Thoracic aorta (tissue), 2 donors: ENCODE measurements at places on chromosomes 4 and X. TPM values are rescaled to one million over a fixed set of nuclear protein-coding genes. Genes with fewer than 3 reads are reported as not detected.

The MXRA5 gene
- 2.3 TPM for total RNA-seq

The PPEF1 gene
- not detected for total RNA-seq

GRCh38 chrX:94936722-94937121 is 1262.7 kb downstream of the FAM133A start:
- DNase-seq = no peak

DNA sequence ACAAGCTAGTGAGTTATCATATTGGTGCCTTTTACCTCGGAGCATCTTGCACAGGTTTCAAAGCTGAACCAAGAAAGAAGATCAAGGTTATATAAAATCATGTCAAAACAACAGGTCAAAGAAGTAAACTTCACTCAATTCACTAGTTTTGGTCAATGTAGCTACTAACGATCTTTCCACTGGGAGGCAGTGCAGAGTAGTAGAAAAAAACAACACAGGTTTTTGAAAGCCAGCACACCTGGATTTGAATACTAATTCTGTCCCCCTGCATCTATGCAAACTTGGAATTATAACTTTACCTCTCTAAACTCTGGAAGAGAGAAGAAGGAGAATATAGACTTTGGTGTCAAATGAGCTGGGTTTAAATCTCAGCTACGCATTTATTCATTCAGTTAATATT is 266.1 kb downstream of the GRIA3 start:
- no peak for DNase-seq

GRCh38 chrX:5780821-5781220 is 447.8 kb downstream of the NLGN4X start:
- no peak for DNase-seq

The SPIN4 gene
- 12.6 TPM for total RNA-seq

The STIM2 gene
- 14.3 TPM for total RNA-seq

The BEND2 gene
- total RNA-seq = not detected

DNA sequence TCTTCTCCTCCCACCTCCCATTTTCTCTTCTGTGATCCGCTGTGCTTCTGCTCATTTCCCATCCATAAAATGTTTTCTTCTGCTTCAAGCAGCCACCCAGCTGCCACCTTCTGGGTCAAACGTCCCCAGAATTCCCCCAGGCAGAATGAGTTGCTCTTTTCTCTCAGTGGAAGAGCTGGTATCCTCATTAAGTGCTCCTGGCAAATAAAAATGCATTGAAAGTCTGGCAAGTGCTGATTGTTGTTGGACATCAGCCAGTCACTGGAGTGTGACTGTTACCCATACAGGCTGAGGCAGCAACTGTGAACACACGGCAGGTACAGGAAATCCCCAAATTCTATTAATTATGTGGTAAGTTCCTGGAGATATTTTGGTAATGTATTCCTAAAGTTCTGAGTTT is 52.6 kb downstream of the LIMCH1 start:
- no peak for DNase-seq

- DNase-seq = no peak
Measured at GRCh38 chr4:155220025-155220424, 11.6 kb downstream of the NPY2R start.

The FOXR2 gene
- total RNA-seq = not detected

DNA sequence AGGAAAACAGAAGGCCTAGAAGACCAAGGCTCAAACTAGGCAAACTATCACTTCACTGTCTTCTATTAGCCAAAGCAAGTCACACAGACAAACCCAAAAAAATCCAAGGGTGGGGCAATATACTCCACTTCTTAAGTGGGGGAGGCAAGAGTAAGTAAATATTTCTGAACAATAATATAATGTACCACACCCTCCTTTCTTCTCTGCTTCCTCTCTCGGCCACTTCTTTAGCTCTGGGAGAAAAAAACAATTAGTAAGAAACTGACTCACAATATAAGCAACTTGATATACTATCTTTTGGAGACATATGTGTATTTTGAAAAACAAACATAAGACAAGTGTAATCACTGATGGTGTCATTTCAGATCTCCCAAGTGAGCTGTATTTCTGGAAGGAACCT is 14.8 kb downstream of the DCAF8L1 start:
- no peak for DNase-seq

- no peak for DNase-seq
Measured at GRCh38 chrX:48456628-48457331, 13.3 kb downstream of the SLC38A5 start.

The PRSS12 gene
- 0.14 TPM for total RNA-seq

GRCh38 chr4:81412946-81413495 is 58.7 kb downstream of the RASGEF1B start:
- DNase-seq = no peak

DNA sequence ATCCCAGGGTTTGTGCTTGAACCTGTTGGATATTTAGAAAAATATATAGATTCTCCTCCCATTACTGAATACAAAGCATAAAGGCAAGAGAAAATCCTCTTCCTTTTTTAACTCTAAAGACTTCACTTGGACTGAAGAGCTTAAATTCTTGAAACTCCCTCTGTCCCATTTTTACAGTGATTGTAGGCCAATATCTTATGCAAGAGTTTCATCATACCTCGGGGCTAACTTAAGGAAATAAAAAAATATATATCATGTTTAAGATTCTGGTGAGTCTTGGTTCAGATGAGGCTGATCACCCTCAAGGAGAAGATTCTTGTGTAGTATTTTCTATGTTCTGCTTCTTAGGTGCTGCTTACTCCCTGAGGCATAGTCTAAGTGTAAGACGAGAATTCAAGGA is 1449.6 kb downstream of the C4orf33 start:
- no peak for DNase-seq

GRCh38 chrX:133437356-133437755 is 22.1 kb upstream of the GPC4 start:
- no peak for DNase-seq

The PRKG2 gene
- total RNA-seq = not detected

DNA sequence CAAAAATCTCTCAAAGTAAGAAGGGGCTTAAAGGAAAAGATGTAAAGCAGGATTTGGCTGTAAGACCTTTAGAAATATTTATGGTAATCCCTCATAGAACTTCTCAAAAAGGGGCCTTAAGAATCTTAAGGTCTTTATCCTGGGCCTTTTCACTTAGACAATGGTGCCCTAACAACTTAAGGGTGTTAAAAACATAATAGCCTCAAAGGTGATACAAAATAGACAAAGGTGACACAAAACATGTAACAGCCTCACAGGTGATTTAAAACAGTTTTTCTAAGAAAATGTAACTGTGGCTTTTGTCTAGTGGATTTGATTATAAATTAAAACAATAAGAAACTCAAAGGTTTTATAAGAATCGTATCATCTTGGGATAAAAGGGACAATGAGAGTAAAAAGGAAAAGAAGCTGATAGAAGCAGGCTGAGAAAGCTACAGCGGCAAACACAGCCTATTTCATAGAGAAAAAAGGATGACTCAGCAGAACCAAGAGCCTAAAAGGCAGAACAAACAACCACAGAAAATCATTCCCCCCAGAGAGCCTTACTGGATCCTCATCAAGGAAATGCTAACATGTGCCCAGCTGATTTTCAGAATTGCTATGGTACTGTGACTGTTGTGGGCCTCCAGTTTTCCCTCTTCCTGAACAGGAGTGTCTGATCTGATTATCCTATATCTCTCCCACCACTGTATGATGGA is 164.3 kb downstream of the STPG2 start:
- DNase-seq = no peak
